CD4-positive, alpha-beta memory T cell (primary cell): ENCODE measurements at places on chromosomes 6 and 20.

GRCh38 chr6:80547827-80548226 is 441.4 kb downstream of the BCKDHB start:
- no peak for DNase-seq

- DNase-seq, result no peak
Observed at GRCh38 chr6:30748851-30749540, 4.6 kb upstream of the IER3 start.

DNA sequence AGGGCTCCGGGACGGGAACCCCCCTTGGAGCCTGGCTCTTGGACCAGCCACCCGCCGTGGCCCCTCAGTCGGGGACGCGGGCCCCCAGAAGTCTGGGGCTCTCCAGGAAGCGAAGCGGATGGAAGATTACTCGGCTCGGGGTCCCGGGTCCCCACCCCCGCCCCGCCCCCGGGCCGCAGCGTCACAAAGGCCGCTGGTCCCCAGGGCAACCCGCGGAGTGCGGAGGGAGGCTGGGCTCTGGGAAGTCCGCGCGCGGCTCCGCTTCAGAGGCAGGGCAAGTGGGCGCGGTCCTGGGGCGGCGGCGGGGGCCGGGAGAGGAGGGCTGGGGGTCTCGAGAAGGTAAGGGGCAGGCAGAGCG is at the start of gene FNDC11:
Gene FNDC11 (plus strand): TSS at position 227 of the 358 bp plus-strand sequence. CDS start 1,505 bp downstream, outside the sequence.
- peak; percentile 68 for DNase-seq

GRCh38 chr20:4090756-4091489 is 75.6 kb upstream of the RNF24 start:
- DNase-seq, result no peak

GRCh38 chr6:54881067-54881730 is 34.6 kb downstream of the FAM83B start:
- DNase-seq, result no peak
